ENCODE measurements at places on chromosomes 11 and 22. TPM values are rescaled to one million over a fixed set of nuclear protein-coding genes. Genes with fewer than 3 reads are reported as not detected.

The EFCAB6 gene
- polyA plus RNA-seq, result 2.4 TPM

The SLC5A1 gene
- polyA plus RNA-seq, result 0.76 TPM

The TRIM21 gene
- polyA plus RNA-seq, result 4.6 TPM

The MRGPRE gene
- not detected for polyA plus RNA-seq

The SLC22A12 gene
- polyA plus RNA-seq, result not detected

The OR5A2 gene
- not detected for polyA plus RNA-seq

The CHRNA10 gene
- not detected for polyA plus RNA-seq

The NLRP6 gene
- polyA plus RNA-seq, result not detected

The MMP11 gene
- 61.1 TPM for polyA plus RNA-seq

The TCN2 gene
- 7.8 TPM for polyA plus RNA-seq

The GAS2L1 gene
- 25.0 TPM for polyA plus RNA-seq

The MPZL2 gene
- polyA plus RNA-seq, result not detected

The BDNF gene
- 0.37 TPM for polyA plus RNA-seq

Data from cardiac muscle cell (in vitro differentiated cells and primary cell).